ENCODE measurements at places on chromosomes 12 and 14.
A peak's percentile ranks its signal among the peaks of the same experiment; 100 is the strongest.

DNA sequence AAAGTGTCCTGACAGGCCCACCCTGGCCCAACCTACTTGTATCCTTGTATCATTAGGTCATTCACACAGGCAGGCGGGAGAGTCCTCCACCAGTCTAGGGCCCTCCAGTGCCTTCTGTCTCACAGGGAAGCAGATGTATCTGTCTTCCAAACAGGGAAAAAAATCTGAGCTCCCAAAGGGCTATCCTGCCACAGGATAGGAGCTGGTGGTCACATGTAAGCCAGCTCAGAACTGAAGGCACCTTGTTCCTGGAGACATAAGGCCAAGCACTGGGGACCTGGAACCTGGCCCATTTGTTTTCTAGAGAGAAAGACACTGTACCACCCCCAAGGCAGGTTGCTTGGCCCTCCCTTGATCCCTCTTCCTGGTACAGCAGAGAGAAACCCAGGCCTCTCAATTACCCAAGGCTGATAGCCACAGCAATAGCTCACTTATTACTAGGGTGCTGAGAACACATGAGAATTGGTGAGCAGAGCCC, 19.4 kb upstream of the PLEKHH1 start:
- no peak for DNase-seq

- DNase-seq = no peak
Observed at GRCh38 chr12:31702047-31702446, 26.8 kb downstream of the AMN1 start.

DNA sequence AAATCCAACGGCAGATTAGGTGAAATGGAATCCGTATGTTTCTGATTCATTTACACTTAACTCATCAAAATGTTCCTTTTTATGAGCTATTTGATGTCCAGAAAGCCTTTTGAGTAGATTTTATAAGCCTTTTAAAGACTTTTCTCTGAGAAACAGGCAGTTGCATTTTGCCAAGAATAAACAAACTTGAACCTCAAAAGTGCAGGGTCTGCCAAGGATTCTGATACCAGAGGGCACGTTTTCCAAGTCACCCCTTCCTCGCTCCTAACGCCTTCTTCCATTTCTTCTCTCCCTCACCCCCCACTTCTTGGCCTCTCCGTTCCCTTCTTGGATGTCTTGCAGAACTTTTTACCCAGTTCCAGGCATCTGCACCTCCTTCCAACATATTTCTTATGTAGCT, 200.6 kb upstream of the TBX3 start:
- DNase-seq = no peak

- no peak for DNase-seq
Observed at GRCh38 chr12:129083121-129083840, 230.0 kb downstream of the GLT1D1 start.

DNA sequence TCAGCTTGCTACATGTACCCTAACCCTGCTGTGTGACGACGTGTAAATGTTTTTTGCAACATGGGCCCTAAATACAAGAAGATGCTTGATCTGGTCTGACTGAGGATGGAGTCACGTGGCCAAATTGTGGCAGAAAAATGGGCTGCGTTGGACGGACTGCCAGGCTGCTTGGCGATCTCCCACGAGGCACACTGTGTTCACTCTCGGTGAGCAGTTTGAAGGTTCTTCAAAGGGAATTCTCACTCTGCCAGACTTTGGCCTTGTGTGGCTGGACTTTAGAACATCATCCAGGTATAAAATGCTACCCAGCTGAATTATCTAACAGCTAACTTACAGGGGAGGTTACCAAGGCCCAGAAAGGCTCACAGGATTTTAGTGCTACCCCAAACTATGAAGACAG, 85.1 kb downstream of the KDM2B start:
- DNase-seq = no peak

DNA sequence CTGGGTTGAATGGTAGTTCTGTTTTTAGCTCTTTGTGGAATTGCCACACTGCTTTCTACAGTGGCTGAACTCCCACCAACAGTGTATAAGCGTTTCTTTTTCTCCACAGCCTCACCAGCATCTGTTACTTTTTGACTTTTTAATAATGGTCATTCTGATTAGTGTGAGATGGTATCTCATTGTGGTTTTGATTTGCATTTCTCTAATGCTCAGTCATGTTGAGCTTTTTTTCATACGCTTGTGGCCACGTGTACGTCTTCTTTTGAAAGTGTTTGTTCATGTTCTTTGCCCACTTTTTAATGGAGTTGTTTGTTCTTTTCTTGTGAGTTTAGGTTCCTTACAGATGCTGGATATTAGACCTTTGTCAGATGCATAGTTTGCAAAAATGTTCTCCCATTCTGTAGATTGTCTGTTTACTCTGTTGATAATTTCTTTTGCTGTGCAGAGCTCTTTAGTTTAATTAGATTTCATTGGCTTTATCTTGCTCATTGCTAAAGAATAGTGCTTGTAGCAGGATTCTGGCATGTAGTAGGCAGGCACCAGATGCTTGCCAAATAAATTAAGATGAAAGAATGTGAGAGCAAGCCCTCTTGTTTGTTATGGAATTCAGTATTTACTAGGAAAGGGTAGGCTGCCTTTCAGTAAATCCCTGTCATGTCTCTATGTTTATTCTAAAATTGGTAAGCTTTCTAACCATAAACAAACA, 86.8 kb downstream of the PDE3A start:
- DNase-seq = no peak

DNA sequence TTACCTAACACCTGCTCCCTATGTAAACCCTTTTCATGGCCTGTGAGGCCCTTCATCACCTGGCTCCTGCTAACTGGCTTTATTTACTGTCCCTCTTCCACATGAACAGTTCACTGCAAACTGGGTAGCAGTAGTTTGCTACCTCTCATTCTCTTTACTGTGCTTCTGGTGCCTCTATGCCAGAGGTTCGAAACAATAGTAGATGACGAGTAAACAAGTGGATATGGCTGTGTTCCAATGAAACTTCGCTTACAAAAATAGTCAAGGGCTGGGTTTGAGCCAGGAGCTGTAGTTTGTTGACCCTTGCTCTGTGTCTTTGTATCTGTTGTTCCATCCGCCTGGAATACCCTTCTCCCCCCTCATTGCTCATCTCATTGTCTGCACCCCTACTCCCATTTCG, 233.6 kb upstream of the RMST start:
- no peak for DNase-seq

DNA sequence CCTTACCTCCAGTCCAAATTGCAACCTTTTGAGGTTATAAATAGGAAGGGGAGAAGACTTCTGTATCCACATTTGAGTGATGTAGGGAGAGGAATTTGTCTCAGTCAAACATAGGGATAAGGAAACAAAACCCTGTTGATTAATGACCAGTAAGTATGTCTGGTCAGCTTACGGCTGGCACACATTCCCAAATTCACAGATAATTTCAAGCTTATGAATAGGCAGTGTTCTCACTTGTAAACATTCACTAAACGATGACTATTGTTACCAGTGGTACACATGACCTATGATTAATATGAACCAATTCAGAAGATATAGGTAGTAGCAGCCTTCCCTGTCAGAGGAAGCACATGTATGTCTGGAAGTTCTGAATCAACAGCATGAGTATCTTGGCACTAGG, 33.0 kb upstream of the SLC5A8 start:
- no peak for DNase-seq

DNA sequence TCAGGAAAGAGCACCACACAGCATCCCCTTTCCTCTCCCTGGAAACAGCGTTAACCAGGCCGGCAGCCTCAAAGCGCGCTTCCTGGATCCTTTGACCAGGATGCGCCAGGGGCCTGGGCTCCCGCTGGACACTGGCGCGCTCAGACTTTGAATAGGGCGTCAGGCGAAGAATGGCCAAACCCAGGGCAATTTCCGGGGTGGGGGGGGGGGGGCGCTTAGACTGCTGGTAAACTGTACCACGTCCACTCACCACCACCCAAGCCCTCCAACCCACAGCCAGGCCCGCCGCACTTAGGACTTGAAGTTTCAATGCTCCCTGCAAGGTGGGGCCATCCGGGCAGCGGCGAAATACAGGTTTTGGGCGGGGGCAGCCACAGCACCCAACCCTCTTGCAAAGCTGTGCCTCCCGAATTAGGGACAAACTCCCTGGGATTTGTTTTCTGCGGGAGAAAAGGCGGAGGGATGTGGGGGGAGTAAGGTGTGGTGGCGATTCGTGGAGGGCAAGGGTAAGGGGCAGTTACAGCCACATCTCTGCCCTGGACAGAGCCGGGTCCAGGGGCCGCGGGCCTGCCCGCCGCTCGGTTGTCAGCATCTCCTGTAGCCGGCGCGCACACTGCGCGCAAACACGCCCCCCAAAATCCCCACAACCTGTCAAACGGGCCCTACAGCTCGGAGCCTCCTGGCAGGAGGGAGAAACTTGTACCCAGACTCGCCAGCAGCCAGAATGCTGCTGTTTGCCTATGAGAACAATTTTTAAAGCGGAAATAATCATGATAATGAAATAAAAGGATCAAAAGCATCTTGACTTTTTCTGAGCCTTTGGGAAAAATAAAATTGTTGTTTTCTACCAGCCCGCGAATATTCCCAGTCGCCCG, 958 bp downstream of the RTN1 start:
- no peak for DNase-seq

- no peak for DNase-seq
Observed at GRCh38 chr14:49396801-49397200, 189.4 kb downstream of the RPS29 start.

DNA sequence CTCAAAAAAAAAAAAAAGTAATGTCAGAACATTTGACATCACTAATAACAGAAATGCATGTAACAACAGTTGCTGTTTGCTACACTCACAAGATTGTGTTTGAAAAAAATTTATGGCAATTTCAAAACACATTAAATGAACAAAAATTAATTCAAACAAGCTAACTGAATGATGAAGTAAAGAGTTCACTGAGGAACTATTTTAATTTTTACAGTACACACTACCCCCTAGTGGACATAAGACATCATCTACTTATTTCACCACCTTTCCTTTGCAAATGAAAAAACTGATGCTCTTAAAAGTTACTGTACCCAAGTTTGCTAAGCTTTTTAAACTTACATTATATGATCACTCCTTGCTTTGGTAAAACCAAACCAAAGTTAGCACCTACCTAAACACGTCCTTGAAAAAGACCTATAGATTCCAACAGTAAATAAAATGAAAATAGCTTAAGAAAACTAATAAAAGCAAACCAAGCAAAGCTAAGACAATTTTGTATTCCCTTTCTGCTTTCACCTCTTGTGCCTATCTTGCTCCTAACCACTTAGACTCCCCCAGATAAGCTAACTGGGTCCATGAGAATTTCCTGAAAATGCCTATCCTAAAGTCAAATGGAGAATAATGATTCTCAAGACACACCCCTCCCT, 22.2 kb downstream of the UBE2N start:
- peak; percentile 30 for DNase-seq

DNA sequence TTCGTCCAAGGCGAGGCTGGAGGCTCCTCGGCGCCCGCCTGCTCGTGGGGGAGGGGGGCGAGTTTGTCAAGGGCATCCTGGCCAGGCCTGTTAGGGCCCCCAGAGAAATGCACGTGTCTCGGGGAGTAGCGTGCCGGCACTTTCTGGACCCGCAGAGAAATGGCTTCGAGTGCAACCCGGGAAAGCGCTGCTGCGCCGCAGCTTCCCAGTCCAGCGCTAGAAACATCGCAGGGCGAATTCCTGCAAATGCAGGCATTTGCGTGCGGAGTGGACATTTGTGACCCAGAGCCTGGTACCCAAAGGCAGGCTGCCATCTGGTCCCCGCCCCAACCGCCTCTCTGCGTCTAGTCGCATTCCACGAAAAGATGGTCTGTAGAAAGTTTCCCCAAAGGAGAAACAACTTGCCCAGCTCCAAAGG, 756 bp downstream of the LGR5 start:
- no peak for DNase-seq

GRCh38 chr12:10191865-10192264, 13.0 kb downstream of the TMEM52B start:
- no peak for DNase-seq

GRCh38 chr12:54019924-54020590, 8.2 kb upstream of the HOXC6 start:
- no peak for DNase-seq

- DNase-seq = no peak
Observed at GRCh38 chr12:101697930-101698799, 725 bp downstream of the CHPT1 start.

DNA sequence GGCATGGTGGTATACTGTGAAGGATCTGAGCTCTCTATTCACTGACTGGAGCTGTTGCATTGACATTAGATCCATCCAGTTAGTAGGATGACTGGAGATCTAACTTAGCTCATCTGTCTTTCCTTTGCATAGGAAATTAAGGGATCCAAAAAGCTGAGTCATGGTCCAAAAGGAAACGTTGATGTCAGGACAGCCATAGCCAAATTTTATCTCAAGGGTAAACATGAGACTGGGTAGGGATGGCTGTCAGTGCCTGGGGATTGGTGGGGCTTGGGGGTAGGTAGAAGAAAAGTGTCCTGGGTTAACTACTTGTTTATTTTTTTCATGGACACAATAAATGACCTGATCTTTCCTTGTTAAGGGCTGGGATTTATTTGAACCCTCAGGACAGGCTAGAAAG, 4.6 kb downstream of the FAM177A1 start:
- DNase-seq = no peak

DNA sequence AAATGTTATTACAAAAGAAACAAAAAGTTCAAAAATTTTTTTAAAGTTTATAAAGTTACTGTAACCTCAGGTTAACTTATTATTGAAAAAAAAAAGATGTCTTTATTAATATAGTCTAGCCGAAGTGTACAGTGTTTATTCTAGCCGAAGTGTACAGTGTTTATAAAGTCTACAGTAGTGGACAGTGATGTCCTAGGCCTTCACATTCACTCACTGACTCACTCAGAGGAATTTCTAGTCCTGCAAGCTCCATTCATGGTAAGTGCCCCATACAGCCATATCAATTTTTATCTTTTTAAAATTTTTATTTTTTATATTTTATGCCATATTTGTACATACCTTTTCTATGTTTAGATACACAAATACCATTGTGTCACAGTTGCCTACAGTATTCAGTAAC, 10.4 kb downstream of the ATG2B start:
- DNase-seq = no peak

GRCh38 chr14:39694341-39694740, 262.1 kb upstream of the FBXO33 start:
- no peak for DNase-seq

DNA sequence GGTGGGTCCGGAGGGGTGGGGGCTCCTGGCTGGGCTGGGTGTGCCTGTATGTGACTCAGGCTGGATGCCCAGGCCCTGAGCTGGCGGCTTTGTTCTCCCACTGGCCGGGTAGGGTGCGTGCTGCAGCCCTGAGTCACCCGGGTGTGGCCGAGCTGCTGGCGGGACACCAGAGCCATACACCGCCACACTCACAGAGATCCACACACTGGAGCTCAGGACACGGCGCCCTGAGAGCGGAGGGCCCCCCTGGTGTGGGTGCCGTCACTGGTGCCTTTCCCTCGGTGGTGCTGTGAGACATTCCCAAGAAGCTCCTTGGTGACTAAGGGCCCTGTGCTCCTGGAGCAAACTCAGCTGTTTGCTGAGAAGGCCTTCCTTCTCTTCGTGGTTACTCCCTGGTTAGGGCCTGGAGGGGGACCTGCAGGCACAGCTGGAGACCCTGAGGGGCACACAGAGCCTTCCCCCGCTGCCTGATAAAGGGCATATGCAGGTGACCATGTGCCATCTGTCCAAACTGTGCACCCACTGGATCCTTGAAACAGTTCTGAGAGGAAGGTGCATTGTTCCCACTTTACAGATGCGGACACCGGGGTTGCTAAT, 44.3 kb downstream of the KRT80 start:
- DNase-seq = peak; percentile 97

All from AG09319 (cell line).